H1 (cell line): ENCODE measurements at places on chromosomes 7 and 10. TPM values are rescaled to one million over a fixed set of nuclear protein-coding genes. Genes with fewer than 3 reads are reported as not detected.

DNA sequence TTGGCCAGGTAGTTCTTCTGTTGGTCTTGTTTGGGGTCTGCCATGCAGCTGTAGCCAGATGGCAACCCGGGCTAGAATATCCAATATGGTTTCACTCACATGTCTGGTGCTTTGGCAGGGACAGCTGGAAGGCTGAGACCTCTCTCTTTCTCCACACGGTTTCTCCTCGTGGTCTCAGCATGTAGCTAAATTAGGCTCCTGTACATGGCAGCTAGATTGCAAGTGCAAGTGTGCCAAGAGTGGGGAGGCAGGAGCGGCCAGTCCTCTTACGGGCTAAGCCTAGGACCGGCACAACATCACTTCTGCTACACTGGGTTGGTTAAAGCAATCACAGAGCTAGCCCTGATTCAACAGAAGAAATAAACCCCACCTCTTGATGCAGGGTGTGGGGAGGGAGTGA, 9.3 kb upstream of the PDE1C start:
- no peak for DNase-seq

GRCh38 chr10:115727129-115727528, 545.9 kb downstream of the GFRA1 start:
- no peak for DNase-seq

GRCh38 chr7:32042900-32043299, 27.3 kb downstream of the PDE1C start:
- no peak for DNase-seq

DNA sequence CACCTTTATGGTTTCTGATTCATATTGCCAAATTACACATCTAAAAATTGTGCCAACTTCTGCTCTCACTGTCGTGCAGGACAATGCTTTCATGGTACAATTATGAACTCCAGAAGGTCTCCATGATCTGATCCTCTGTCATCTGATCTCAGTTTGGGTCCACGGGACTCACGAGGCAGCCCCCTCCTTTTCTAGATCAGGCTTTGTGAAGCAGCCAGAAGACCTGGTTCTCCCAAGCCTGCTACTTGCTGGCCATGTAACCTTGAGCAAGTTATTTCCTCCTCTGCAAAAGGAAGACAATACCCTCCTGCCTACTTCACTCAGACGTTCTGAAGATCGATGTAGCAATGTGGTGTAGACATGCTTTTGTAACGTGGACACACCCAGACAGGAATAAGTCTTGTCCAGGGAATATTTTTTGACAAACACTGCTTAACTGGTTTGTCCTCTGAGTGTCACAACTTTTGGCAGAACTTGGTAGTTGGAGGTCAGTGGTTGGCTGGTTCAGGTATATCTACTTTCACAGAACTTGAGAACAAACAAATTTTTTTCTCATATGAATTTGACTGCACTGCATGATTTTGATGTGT, 19.6 kb downstream of the CALML3 start:
- DNase-seq: no peak

GRCh38 chr10:132069849-132070182, 4.1 kb downstream of the JAKMIP3 start:
- DNase-seq: no peak

- peak; percentile 87 for DNase-seq
Observed at GRCh38 chr7:108002726-108003598, at the start of gene LAMB1. LAMB1 (minus strand) TSS chr7:108003161; CDS start chr7:108002885, 276 bp downstream.

GRCh38 chr7:77982926-77983550, 184.5 kb downstream of the PHTF2 start:
- no peak for DNase-seq

DNA sequence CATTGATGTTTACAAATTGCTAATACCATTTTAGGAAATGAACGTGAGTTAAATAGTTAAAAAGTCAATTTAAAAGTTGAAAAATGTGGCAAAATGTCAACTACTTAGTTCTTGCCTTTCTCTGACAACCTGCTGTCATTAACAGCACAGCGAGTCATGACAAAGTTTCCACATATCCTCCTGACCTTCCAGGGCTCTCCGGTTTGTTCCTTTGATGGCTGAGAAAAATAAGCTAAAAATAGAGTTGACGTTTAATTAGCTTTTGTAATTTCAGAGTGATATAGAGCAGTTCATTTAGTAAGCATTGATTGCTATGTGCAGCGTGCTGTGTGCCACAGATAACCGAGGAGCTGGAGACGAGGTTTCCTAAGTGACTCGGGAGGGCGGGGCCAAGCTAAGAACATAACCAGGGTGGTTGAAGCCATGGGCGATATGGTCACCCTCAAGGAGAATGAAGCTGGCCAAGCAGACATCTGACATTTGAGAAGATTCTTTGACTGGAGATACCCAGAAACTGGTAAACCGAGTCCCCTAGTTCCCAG, 47.9 kb downstream of the OGDH start:
- no peak for DNase-seq

DNA sequence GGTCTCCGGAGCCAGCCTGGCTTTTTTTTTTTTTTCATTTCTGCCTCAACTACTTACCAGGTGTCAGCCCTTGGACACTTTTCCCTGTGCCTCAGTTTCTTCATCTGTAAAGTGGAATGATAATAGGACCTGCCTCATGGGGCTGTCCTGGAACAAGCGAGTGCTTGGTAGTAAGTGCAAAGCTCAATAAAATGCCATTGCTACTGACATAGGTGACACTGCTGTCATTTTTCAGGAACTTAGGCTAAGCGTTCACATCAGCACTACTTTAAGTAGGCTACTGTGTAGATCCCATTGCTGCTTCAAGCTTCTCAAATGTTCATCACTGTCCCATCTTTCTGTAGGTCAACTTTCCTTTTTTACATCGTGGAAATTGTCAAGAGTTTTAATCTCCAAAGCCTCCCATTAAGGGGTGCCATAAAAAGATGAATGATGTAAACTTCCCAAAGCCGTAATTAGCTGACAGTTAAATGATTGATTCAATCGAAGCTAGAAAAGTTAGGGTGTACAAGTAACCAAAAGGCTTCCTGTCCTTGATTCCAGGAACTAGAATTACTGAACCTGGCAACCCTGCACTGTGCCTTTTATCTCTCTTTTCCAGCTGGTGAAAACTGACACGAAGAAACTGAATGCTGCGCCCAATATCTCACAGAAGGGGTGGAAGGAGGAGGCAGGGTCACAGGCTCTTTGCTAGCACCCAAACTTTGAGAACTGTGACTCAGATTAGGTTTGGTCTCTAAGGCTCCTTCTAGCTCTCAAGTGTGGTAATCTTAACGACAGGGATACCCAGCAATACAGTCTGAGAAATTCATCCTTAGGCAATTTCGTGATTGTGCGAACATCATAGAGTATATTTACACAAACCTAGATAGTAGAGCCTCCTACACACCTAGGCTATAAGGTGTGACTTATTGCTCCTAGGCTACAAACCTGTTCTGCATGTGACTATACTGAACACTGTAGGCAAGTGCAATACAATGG, 861 bp upstream of the USP6NL start:
- no peak for DNase-seq

- no peak for DNase-seq
Observed at GRCh38 chr10:15255961-15256360, 87.5 kb upstream of the NMT2 start.

- no peak for DNase-seq
Observed at GRCh38 chr10:110516815-110517492, 19.2 kb downstream of the DUSP5 start.

DNA sequence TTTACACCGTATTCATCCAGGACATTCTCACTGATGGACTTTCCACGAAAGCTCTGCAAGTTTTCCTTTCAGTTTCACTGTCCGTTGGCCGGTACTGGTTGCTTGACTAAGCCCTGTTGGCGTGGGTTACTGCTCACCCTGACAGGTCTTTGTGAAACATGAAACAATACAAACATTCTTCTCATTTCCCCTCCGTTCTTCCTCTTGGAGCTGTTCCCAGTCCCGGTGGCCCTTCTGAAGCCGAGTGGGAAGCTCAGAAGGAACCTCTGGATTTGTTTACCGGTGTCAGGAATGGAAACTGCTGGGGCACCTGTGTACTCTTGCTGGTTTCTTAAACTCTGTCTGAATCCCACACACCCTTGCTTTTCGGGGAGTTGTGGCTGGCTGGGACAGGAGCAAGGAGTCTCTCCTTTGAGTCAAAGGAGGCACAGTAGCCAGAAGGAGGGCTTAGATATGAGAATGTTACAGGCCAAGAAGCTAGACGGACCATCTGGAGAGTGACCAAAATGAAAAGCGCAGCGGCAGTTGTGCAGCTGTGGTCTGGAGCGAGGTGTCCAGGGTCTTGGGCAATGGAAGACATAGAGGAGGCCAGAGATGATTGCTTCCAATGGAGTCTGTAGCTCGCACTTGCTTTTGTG, 45.7 kb downstream of the LYZL2 start:
- DNase-seq: no peak

ASB10 gene
- total RNA-seq: not detected in 2 replicates

EPO gene
- 0.48 and 0.95 TPM in 2 replicates for total RNA-seq

ZNF425 gene
- 4.0 and 6.1 TPM in 2 replicates for total RNA-seq

LEP gene
- total RNA-seq: not detected in 2 replicates
